Stimulated activated CD4-positive, alpha-beta T cell treated with anti-CD3 and anti-CD28 coated beads, Interleukin-1b, Interleukin-23, amount 100 ng/mL, for 1 hour (primary cell): ENCODE measurements at places on chromosomes 2 and 18.

DNA sequence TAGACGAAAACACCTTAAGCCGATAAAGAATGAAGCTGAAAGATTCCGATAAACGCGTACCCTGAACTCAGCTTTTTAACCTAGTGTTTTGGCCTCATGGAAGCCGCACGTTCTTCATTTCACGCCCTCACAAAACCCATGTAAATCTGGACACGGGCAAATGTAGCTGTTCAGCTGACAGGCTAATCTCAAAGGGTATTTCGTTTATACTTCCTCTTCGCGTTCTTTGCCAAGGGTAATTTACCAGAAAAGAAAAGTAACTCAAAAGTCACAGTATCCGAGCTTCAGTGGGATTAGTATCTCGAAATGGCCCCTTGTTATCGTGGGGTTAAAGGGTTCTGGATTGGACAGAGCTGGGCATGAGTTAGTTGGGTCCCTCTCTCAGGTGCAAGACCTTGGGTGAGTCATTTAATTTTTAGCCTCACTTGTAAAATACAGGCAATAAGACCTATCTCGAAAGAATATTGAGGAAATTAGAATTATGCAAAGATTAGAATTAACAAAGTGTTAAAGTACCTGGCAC is 22.0 kb upstream of the STPG4 start:
- DNase-seq: no peak

DNA sequence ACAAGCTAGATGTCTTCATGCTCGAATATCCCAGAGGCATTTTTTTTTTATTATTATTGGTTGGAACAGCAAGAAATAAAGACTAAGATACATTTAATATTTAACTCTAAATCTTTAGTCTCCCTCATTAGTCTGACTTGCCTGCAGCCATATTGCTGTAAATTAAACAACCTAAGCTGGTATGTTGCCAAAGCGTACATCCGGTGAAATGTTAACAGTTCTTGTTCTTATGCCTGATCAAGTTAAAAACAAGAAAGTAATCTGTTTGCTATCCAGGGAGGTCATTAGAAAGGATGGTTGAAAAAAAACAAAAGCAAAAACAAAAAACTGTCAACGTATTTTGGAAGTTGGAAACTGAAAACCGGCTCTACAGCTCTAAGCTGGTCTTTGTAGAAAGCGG is 125.9 kb upstream of the NABP1 start:
- no peak for DNase-seq

DNA sequence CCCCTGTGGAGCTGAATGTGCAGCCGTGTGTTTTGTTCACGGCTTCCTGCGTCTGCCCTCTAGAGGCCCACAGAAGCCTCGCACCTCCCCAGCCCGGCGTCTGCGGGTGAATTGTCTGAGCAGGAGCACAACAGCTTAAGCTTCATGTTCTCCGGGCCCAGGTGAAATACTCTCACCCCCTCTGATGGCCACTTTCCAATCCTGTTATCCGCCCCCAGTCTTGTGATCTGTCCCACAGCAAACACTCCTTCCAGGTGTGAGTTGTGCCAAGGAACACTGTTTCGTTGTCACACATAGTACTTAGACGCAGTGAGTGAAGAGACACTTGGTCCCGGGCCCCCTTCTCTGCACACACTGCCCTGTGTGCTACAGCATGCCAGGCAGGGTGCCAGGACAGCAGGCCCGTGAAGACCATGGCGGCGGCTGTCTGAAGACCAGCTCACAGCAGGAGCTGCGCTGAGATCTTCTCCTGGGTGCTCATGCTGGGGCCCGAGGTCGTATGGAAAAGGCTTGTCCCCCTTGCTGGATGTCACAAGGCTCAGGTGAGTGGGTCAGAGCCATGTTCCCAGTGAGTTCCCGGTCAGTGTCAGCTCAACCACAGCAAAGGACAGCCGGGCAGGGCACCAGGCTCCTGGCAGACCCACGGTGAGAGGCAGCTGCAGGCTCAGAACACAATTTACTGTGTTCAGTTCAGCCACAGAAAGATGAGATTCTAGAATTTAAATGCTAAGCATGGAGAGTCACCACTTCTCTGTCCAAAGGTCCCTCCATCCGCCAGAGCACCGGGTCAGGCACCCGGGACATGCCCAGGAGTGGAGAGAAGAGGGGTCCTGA is 6.8 kb upstream of the PXDN start:
- no peak for DNase-seq

- DNase-seq: no peak
Observed at GRCh38 chr2:72057308-72057707, 90.4 kb downstream of the CYP26B1 start.

- no peak for DNase-seq
Observed at GRCh38 chr2:239826786-239827522, 198.2 kb downstream of the NDUFA10 start.

DNA sequence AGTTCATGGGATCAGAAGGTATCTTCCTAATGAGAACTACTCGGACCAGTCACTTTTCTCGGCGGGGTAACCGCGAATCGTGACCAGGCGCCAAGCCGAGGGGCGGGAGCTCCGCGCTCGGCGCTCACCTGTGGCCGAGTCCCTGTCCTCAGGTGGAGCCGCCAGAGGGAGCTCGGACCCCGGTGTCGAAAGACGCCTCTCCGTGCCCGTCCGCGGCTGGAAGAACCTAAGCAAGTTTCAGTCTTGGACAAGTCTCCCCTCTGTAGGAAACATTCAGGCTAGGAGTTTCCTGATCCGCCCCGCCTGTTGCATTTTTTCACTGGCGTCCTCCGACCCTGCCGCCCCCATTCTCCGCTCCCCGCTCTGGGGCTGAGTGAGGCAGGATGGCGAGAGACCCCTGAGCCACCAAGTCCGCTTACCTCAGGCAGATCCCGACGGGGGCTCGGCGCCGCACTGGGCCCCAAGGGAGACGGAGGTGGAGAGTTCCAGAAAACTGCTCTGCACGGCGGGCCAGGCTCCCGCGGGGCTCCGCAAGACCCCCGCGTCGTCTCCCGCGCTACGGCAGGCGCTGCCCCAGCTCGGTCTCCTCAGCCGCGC is 480 bp downstream of the DSEL start:
- DNase-seq: peak; percentile 16

GRCh38 chr2:66733364-66733999 is 298.6 kb downstream of the MEIS1 start:
- no peak for DNase-seq

DNA sequence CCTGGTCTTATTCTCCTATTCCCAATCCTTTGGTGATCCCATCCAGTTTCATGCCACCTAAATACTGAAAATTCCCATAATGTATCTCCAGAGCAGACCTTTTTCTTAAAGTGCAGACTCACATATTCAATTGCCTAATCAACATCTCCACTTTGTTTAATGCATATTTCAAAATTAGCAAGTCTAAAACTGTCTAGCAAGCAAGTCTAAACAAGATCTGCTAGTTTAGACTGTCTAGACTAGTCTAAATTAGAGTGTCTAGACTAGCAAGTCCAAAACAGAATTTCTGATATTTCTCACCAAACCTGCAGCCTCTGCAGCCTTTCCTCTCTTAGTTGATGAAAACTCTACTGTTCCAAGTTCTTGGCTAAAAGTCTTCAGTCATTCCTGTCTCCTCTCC is 44.6 kb downstream of the THUMPD2 start:
- DNase-seq: no peak
